Left renal pelvis (tissue), 4 donors: ENCODE measurements at places on chromosomes 5 and 9. TPM values are rescaled to one million over a fixed set of nuclear protein-coding genes. Genes with fewer than 3 reads are reported as not detected.

DNA sequence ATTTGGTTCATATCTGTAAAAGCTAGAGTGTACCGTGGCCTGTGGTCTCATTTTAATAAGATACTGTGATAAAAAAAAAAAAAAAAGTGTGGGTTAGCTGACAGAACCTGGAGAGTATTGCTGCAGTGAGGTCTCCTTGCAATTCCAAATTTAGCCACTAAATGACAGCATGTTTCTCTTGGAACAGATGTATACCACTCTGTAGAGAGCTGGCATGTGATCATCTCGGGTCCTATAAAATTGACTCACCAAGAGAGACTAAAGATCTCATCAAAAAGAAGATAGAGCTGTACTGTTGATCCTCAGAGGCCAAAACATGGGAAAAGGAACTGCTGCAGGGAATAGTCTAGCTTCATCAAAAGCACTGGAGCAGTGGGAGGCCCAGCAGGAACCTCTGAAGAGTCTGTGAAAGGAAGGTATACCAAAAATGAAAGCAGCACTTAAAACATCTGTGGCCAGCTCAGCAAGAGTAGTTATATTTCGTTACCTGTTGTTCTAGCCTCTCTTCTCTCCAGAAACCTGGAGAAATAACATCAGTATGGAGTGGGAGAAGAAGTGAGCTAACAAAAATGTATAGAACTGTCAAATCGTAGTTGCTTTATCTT, 826.8 kb downstream of the EFNA5 start:
- no peak for DNase-seq

The AGXT2 gene
- polyA plus RNA-seq: 52.4 TPM

- DNase-seq: no peak
Observed at GRCh38 chr5:80921026-80921425, 39.1 kb upstream of the RASGRF2 start.

GRCh38 chr9:22446950-22447617, 460 bp downstream of the DMRTA1 start:
- DNase-seq: peak; percentile 45

DNA sequence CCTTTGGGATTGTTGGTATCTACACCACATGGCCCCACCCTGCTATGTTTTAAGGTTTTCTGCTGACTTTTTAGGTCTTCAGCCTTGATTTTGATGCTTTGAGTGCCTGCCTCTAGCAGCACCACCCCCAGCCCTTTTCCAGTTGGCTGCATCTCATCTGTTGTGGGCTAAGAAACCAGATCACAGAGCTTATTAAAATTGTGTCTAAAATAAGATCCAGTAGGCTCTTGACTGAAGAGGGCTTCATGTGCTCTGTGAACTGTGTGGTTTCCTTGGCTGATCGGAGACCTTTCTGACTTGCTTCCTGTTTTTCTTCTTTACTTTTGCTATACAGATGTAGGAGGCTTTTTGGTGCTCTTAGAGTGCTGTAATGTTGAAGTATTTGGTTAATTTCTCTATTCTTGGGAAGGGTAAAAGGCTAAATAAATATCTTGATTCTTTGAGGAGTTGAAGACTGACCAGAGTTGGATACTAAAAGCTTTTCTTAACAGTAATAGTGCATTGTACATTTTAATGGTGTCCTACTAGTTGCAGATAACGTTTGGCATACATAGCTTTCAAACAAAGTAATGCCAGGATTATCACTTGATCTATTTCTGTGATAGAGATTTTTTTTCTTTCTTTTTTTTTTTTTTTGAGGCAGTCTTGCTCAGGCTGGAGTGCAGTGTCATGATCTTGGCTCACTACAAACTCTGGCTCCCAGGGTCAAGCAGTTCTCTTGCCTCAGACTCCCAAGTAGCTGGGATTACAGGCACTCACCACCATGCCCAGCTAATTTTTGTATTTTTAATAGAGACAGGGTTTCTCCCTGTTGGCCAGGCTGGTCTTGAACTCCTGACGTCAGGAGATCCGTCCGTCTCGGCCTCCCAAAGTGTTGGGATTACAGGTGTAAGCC, 4.5 kb downstream of the UBE2D2 start:
- DNase-seq: no peak

DNA sequence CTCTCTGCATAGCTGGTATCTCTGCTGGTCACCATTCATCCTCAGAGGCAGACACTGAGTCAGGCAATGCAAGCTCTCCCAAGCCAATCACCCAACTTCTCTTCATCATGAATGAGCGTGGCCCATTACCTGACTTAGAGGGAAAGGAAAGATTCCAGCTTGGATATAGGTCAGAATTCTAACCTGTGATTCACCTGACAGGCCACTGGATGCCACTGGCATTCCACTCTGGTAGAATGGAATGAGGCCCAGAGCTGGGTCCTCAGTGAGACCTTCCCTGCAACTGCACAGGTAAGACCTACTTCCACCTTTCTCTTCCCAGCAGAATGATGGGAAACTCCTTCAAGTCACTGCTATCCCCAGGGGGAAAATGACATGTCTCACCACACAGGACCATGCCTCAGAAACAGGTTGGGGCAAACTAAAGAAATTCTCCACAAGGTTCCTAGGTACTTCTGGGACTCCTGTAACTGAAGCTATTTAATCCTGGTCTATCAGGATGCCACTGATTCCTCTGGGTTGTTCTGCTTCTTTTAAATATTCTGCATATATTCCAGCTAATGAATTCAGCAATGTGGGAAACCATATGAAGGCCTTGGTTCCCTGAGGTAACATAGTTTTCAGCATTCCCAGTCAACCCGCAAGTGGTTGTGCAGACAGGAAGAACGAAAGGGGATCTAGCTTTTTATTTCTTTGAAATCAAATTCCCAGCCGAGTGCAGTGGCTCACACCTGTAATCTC, 62.0 kb downstream of the SUSD1 start:
- DNase-seq: no peak

DNA sequence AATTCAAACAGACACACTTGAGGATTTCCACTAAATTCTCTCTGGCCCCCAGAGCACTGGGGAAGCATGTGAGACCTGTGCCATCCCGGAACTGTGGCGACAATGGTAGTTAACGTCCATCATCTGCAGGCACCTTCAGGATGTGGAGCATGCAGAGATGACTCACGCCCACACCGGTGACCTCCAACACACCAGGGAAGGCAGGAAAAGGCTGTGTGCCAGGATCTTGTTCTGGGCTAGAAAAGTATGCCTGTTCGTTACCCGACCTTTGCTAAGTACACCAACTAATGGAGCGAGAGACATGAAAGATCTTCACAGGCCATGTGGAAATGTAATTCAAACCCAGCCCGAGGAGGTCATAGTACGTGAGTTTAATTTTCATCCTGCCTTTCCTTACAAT, 208.8 kb downstream of the MELK start:
- DNase-seq: no peak

The MAP1B gene
- polyA plus RNA-seq: 28.3 TPM

The COL5A1 gene
- polyA plus RNA-seq: 424 TPM

The THBS4 gene
- polyA plus RNA-seq: 12.1 TPM

GRCh38 chr5:110561510-110561909, 165.0 kb downstream of the TMEM232 start:
- DNase-seq: no peak
